ENCODE measurements at places on chromosomes 1 and 21.

DNA sequence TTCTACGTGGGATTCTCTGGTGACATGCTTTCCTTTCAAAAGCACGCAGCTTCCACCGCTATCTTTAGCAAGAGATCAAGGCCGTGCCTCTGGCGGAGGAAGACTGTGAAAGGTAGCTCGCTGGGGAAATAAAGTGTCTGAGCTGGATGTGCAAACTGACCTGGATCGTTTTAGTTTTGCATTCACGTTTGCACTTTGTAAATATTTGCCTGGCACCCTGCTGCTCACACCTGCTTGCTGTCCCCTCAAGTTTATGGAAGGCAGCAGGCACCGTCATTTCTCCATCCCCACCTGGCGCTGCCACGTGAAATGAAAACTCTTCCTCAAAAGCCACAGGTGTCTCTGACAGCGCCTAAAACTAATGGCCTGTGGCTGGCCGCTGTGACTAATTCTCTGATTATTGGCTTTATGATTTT lies 44.0 kb upstream of the TARDBP start:
- no peak for DNase-seq

DNA sequence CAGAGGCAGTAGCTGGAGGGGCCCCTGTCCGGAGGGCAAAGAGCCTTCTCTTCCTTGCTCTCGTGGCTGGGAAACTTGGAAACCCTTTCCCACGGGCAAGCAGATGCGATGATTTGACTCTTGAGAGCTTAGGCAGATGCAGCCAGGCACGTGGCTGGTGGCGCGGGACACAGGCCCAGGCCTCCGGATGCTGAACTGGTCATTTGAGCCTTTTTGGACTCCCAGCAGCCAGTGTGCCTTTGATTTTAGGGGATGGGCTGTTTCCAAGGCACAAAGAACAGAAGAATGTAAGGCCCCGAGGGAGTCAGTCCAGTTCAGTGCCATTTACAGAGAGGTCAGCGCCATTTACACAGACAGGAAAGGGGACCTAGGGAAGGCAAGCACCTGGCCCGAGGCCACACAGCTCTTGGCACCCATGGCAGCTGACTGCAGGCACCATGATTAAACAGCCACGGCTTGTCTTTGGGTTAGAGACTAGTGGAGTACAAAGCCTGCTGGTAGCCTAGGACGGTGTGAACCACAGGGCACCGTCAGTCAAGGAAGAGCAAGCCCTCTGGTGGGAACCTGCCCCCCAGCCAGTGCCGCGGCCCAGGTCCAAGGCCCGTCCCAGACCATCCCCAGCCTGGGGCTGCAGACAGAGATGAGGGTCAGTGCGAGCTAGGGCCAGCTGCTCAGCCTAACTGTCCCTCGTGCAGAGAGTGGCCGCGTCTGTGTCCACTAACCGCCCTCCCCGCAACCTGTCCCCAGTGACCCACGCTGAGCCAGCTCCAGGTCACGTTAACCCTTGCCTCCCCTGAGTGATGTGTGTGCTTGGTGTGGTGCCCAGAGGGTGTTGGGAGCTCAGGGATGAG lies 20.4 kb upstream of the CCDC27 start:
- DNase-seq: no peak

- DNase-seq: no peak
Measured at GRCh38 chr1:150225546-150225945, 10.4 kb downstream of the ANP32E start.

- no peak for DNase-seq
Measured at GRCh38 chr1:228018125-228018398, 11.3 kb downstream of the WNT3A start.

- DNase-seq: no peak
Measured at GRCh38 chr1:212782422-212783154, 9.0 kb downstream of the NSL1 start.

DNA sequence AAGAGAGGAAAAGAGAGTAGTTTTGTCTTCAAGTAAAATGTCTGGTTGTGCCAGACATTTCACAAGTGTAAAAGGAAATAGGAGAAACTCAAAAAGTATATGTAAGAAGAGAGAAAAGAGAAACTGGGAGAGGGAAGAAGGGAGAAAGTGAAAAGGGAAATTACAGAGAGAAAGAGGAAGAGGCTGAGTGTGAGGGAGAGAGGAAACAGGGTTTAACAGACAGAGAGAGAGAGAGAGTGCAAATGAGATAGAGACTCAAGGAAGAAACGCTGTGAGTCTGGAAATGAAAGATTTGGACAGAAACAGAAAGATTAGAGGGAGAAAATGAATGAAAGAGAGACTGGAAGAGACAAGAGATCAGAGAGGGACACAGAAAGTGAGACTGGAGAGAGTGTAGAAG lies 806.2 kb downstream of the PLA2G4A start:
- DNase-seq: no peak

- DNase-seq: peak; percentile 68
Measured at GRCh38 chr21:45698493-45699184, 55.1 kb downstream of the PCBP3 start.

- DNase-seq: no peak
Measured at GRCh38 chr1:203656796-203657747, 30.4 kb downstream of the ATP2B4 start.

- DNase-seq: no peak
Measured at GRCh38 chr1:183912265-183912886, 107.5 kb downstream of the RGL1 start.

GRCh38 chr1:101849356-101849755 lies 147.4 kb downstream of the OLFM3 start:
- DNase-seq: no peak

- no peak for DNase-seq
Measured at GRCh38 chr1:221418346-221418745, 323.5 kb downstream of the DUSP10 start.

GRCh38 chr1:115725600-115725999 lies 42.9 kb downstream of the CASQ2 start:
- no peak for DNase-seq

DNA sequence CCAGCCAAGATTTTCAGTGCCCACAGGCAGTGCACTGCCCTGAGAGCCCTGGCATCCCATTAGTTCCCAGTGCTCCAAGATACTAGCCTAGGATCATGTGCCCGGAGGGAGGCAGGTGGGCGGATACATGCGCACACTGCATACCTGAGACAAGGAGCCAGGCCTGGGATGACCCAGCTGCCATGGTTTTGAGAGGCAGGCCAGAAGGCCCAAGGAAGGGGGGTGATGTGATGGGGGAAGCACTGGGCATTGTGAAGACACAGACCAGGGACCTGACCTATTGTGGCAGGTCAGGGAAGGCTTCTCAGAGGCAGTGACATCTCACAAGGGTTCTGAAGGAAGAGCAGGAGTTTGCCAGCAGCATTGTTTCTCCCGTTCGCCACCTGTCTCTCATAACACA lies 3.6 kb downstream of the ZC3H12A start:
- DNase-seq: no peak

DNA sequence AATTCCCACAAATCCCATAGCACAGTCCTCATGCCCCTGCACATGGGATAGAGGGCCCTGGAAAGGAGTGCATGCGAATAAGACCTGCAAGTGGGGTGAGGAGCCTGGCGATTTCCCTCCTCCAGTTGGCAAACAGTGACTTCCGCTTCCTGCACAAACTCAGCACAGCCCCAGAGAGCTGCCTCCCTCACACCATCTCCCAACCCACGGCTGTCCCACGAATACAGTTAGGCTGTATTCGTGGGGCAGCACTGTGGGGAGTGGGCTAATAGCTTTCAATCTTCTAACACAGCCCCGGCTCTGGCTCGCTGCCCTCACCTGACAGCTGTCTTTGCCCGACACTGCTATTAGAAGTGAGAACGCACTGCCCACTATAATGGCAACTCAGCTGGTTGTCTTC lies 28.2 kb upstream of the CNTN2 start:
- no peak for DNase-seq

GRCh38 chr1:170114906-170115305 lies 30.9 kb upstream of the NTMT2 start:
- no peak for DNase-seq

DNA sequence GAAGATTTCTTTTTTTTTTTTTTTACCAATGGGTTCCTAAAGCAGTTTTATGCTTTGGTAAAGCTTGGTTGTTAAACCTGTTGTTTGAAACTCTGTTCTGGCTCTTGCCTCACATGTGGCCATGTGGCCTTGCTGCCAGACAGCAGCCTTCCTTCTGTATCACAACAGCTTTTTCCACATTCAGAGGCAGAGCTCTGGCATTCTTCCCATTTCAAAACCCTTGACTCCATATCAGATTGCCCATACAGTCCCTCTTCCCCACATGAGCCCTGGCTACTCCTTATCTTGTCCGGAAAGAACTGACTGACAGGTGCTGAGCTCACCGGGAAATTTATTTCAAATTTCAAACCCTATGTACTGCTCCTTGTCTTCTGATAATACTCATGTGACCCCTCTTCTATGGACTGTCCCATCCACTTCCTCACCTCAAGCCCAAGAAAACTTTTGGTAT lies 38.5 kb upstream of the LAX1 start:
- DNase-seq: no peak

- no peak for DNase-seq
Measured at GRCh38 chr1:223732993-223733798, 20.9 kb downstream of the CAPN2 start.

GRCh38 chr1:8970870-8971337 lies 25.2 kb downstream of the CA6 start:
- no peak for DNase-seq

DNA sequence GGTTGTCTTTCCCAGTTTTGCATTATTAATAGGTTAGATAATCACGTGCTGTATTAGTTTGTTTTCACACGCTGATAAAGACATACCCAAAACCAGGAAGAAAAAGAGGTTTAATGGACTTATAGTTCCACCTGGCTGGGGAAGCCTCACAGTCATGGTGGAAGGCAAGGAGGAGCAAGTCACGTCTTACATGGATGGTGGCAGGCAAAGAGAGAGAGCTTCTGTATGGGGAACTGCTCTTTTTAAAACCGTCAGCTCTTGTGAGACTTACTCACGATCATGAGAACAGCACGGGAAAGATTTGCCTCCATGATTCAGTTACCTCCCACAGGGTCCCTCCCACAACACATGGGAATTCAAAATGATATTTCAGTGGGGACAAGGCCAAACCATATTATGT lies 2.3 kb upstream of the VCAM1 start:
- no peak for DNase-seq

DNA sequence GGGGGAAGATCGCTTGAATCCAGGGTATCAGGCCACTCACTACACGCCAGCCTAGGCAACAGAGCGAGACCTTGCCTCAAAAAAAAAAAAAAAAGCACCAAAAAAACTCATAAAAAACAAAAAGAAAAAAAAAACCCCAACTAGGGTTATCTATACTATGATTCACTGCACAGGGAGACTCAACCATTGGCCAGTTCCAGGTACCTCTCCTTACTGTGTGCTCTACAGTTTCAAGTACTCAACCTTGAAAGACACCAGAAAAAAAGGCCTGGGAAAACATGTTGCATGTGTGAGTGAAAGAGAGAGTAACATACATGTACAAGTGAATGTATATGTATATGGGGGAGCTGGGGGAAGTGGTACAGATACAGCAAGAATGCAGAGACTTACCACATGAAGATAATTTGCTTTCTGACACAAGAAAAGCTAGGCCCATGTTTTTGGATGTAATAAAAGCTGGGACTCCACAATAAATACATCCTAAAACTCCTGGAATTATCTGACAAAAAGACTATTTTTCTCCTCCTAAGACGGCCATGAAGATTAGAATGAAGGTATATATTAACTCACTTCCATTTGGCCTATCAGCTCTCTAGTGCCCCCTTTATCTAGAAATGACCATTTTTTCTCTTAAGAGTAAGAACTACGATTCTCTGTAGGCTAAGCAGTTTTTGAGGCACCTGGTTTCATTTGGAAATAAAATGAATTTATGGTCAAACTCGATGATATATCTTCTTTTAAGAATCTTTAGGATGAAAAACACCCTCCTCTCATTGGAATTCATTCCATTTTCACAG lies 52.2 kb downstream of the SLC27A3 start:
- no peak for DNase-seq
